ENCODE measurements at places on chromosomes 6 and 20. TPM values are rescaled to one million over a fixed set of nuclear protein-coding genes. Genes with fewer than 3 reads are reported as not detected.

DDO gene
- total RNA-seq = 5.6 TPM

PSORS1C2 gene
- total RNA-seq = not detected

MBOAT1 gene
- 44.2 TPM for total RNA-seq

PRDM13 gene
- not detected for total RNA-seq

SPDEF gene
- 16.7 TPM for total RNA-seq

HLA-DOA gene
- total RNA-seq = 8.4 TPM

GRCh38 chr6:62202078-62202477, 83.9 kb downstream of the KHDRBS2 start:
- DNase-seq = no peak

- no peak for DNase-seq
Observed at GRCh38 chr6:159443417-159443920, 249.6 kb downstream of the SOD2 start.

DNA sequence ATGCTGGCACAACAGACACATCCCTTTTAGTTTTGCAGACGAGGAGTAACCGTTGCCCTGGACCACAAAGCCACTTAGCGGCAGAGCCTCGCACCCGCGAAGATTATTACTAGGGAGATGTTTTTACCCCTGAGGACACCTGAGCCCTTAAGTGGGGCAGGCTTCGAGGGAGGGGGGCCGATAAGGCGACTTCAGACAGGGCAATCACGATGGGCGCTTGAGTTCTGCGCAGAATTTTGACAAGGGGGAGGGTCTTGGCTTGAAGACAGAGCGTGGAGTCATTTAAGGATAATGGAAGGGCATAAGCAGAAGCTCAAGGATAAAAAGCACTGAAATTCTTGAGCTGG, 650 bp upstream of the TTK start:
- DNase-seq = peak; percentile 10

DNA sequence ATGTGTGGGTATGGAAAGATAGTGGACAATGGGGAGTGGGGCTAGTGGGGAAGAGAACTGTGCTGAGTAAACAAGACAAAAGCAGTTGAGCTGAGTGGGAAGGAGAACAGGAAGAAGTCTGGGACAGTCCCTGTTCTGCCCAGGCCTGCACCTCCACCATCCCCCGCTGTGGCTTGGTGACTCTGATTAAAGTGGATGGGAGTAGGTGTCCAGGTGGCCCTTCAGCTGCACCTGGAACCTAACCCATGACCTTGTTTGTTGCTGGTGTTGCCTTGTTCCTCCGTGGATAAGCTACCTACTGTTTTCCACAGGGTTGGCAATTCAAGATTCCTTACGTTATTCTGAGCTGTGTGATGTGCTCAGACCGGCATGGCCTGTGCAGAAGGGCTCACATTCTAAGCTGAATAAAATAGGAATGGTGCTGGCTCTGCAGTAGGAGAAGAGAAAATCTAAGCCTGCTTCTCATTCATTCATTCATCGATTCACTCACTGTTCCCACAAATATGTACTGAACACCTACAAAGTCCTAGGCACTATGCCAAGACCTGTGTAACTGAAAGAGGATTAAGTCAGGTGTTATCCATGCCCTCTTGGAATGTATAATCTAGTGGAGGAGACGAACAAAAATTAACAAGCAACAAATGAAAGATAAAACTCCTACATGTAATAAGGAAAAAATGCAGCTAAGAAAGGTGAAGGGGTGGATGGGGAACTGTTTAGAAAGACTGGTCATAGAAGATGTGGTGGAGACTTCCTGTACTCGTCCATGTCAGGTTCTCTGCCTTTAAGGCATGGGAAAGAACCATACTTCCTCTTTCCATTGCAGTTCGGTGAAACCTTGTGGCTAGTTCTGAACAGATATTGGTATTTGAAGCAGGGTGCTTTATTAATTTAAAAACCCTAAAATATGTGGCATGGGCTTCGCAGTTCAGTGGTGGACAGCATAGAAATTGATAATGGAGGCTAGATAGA, 10.1 kb upstream of the CALHM6 start:
- no peak for DNase-seq

DNA sequence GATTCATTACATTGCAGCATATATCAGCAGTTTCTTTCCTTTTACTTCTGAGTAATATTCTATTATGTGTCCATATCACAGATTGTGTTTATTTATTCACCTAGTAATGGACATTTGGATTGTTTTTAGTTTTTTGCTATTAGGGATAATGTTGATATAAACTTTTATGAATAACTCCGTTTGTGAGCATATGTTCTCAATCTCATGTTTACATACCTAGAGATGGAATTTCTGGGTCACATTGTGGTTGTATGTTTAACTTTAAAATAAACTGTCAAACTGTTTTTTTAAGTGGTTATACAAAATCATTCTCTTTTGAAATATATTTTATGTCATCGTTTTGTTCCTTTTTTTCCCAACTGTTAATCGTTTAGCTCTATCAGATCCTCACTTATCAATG, 311.6 kb downstream of the MMUT start:
- no peak for DNase-seq

DNA sequence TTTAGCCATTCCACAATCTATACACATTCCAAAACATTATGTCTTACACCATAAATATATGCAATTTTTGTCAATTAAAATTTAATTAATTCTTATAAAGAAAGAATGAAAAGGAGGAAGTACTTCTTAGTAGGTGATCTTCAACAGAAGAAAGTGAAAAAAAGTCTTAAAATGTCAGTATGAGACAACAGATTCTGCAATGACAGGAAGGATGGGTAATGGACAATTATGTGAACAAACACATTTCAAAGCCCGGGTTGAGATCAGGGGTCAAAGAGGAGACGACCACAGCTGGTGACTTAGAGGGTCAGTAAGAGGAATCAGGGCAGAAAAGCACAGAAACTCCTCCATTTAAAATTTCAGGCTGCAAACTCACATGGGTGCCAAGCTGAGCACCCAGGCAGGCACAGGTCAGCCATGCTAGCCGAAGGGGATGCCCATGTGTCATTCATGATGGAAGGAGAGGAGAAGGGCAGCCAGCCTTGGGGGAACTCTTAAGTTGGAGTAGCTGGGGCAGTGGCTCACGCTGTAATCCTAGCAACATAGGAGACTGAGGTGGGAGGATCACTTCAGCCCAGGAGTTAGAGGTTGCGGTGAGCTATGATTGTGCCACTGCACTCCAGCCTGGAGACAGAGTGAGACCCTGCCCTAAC, 11.0 kb downstream of the VSX1 start:
- DNase-seq = no peak

DNA sequence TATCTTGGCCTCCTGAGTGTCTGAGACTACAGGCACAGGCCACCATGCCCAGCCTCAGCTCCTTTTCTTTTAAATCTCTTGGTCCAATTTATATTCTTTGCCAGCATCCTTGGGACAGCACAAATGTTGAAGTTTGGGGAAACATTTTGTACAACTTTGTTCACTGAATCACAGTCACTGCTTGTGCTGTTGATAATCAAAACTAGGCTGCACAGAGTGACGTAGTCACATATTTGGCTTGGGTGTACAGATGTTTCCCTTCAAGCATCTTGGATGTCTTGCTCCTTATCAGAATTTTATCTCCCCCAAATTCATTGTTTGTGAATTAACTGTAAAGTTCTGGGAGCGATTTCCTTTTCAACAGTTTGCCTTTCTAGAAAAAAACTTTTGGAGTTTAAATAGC, 17.9 kb downstream of the CARMIL1 start:
- peak; percentile 29 for DNase-seq

DNA sequence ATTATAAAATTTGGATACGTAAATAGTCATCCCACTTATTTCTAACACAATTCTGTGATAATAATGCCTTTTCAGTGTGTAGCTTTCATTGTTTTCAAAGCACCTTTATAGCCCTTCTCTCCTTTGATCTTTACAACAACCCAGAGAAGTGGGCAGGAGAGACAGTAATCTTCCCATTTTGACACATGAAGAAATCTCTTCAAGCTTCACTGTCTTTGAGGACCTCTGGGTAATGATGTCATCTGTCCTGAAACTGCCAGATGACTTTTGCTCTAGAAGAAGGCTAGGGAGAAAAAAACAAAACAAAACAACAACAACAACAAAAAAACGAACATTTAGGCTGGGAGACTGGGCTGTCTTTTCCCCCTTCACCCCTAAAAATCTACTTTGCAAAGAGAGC, 203.0 kb downstream of the KCNQ5 start:
- DNase-seq = no peak

- DNase-seq = no peak
Observed at GRCh38 chr20:19120011-19120410, 92.4 kb upstream of the SLC24A3 start.

- no peak for DNase-seq
Observed at GRCh38 chr6:158813032-158813431, 6.1 kb downstream of the EZR start.

- no peak for DNase-seq
Observed at GRCh38 chr6:54206510-54206909, 95.3 kb downstream of the MLIP start.

DNA sequence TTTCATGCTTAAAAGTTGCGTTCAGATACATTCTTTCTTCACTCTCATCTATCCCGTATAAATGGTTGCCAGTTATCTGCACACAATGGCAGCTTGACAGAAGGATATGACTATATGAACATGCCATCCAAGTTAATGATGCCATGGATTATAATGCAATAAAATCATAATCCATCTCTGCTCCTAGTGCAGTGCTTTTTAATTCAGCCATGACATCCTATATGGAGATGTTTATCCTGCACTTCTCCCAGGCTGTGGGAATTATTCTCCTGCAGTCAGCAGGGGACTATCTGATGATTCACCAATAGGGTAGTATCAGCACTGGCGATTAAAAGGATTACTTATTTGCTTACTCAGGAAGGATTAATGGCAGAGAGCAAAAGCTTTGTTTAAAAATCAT, 273.8 kb downstream of the SAMD5 start:
- peak; percentile 24 for DNase-seq

DNA sequence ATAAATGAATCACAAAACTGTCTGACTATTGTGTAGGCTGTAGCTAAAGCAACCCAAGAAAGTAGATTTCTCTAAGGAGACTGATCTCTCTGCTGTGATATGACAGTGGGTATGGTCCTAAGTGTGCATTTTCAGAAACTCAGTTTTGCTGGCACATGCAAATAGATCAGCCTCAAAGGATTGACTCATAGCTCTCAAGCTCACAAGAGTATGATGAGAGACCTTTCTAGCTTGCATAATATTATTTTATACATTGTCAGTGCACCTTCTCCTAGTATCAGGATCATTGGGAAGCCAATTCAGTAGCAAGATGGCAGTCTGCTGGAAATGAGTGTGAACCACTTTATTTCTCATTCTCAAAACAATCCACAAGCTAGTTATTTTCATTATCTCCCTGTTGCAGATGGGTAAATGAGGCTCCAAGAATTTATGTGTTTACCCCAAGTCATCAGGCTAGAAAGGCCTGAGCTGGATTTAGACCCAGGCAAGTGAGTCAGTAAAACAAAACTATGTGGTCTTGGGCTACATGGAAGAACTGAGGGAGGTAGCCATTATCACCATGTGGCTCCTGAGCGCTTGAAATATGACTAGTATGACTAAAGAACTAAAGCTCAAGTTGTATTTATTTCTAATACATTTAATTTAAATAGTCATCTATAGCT, 27.9 kb upstream of the PLCB4 start:
- no peak for DNase-seq

All from mucosa of gallbladder (tissue), 1 donor.